NCI-H2029 treated with DMSO at 0.1 percent for 48 hours (cell line): ENCODE measurements at places on chromosomes 13 and 19.

DNA sequence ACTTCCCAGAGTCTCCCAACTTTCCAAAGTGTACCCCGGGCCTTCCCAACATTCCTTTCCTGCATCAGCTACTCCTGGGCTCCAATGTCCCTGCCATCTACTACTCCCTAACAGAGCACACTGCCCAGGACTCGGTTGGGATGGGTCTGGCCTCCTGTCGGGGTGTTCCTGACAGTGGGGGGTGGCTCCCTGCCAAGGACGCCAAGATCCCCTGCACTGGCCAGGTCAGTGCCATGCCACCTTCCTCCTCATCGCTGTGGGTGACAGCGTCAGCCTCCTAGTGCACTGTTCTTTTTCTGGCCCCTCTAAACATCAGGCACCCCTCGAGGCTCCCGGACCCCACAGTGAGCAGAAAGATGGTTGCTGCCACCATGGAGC, 13.8 kb downstream of the EPS15L1 start:
- DNase-seq, result no peak

DNA sequence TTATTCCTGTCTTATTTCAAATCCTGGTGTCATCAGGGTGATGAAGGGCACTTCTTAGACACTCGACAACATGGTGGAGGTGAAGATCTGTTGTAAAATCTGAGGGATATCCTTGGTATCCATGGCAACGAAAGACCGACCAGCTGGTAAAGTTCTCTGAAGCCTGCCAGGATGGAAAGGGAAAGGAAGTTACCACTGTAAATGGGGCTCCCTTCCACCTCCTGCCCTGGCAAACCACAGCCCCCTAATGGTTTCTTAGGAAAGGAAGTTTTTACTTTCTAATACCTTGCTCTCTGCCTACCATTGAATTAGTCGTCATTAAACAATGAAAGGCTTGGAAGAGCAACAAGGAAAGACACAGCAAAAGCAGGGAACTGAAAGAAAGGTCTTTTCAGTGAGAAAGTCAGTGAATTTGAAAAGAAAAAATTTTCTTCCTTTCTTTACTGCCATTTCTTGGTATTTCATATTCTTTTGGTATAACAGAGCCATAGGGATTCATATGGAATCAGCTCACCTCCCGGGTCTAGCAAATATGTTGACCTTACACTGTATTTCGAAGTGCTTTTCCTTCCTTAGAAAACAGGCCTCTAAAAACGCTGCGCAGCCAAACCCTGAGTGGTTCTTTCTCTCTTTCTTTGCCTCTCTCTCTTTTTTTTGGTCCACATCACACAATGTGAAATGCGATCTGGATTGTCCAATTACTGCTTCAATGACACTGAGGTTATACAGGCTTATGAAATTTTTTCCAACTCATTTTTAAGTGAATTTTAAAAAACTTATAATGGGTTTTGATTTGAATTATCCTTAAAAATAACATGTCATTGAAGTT, 111.0 kb downstream of the RGCC start:
- no peak for DNase-seq

DNA sequence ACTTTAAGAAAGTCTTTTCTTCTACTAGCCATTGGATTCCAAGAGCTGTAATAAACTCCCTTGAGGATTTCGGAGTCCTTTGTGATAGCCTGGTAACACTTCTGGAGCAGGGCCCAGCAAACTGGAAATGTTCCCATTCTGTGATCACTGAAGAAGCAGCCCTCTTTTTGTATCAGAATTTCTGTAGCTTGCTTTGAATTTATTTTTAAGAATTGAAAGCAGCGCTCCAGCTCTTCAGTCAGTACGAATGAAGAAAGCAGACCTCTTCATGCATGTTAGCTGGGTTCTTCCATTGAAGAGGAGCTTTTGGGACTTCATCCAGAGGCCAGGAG, 141.5 kb downstream of the AKAP11 start:
- DNase-seq, result no peak

- DNase-seq, result no peak
Measured at GRCh38 chr19:35509861-35510625, 3.4 kb downstream of the DMKN start.

DNA sequence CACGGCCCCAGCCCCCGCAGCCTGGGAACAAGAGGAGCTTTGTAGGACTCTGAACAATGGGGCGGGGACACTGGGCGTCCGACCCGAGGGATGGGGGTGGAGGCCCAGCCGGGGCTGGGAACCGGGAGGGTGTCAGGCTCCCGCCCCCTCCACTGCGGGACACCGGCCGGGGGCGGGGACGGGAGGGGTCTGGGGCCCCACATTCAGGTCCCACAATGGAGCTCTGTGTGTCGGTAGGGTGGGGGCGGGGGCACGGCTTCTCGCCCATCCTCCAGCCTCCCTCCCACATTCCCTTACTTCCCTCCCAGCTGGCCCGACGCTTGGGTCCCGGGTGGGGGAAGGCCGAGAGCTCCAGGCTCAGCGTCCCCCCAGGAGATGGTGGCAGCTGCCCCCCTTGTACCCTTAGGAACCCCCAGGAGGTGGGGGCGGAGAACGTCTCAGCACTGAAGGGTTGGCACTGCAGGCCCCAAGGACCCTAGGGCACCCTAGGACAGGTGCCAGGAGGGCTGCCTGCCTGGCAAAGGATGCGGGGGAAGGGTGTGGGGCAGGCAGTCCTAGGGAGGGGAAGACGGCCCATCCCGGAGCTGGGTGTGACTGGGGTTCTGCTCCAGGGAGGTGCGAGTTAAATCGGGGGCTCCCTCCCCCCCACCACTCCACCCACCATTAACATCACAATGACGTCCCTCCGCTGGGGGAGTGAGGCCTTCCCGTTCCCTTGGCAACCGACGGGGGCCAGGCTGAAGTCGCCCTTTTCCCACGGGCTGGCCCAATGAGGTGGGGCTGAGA, 5.3 kb downstream of the TTYH1 start:
- DNase-seq, result no peak

DNA sequence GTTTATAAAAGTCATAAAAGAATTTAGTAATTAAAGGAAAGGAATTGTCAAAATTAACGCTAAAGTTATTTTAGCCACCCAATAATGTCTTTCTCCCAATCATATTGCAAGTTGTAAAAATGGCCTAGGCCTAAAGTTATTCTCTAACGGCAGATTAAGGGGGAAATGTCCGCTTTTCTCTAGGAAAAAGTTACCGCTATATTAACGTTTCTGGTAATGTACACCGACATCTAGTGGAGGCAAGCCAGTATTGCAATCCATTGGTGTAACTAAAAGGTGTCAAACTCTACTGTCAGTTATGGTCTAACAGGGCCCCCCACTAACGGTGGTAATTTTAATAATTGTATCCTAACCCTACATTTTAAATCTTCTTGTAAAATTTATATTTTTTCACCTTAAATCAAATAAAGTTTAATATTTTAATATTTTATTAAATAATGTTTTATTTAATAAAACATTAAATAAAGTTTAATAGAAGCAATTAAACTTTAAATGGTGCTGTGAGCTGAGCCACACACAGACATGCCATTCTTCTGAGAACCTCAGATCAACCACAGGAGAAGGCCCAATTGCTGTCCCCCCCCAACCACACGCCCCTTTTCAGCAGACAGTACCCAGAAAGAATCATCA, 35.9 kb upstream of the ZSCAN5A start:
- DNase-seq, result peak; percentile 19

DNA sequence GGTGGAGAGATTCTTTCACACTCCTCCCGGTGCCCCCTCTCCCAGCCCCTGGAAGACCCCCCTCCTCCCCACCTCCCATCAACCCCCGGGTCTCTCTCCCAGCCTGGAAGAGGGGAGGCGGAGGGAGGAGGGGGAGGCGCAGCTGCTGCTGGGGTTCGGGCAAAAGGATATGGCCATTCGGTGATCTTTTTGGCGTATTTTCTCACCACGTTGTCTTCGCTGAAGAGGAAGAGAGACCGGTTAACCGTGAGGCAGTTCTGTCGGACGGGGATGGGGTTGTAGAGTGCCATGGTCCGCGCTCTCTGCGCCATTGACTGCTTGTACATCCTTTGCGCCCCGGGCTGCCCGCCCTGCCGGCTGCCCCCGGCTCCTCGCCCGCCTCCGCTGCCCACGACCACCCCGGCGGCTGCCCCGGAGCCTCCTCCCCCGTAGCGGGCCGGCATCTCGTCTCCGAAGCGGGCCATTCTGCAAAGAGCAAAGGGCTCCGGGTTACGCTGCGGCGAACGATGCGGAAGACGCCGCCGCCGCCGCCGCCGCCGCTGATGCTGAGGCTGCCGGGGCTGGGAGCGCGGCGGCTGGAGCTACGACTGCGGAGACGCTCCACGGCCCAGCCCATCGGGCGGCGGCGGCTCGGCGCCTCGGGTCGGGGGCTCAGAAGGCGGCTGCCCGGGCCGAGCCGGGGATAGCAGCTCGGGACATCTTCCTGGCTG, 363 bp downstream of the CACNA1A start:
- DNase-seq, result no peak

GRCh38 chr13:32022311-32022710, 9.3 kb upstream of the FRY start:
- DNase-seq, result no peak

DNA sequence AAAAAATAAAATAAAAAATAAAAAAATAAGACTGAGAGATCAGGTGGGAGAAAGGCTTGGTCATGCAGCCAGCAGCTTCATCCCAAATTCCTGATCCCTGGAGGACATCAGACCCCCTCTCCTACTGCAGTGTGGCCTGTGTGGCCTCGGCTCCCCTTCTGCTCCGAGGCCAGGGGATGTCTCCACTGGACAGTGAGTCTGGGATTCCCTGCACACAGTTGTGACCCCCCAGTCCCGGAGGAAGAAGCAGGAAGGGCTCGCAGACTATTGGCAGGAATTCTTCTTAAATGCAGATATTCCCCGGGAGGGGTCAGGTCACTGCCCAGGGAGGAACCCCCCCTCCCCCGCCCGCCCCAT, 41.9 kb downstream of the ZNF627 start:
- no peak for DNase-seq

- no peak for DNase-seq
Measured at GRCh38 chr13:76707360-76707759, 178.8 kb downstream of the KCTD12 start.

DNA sequence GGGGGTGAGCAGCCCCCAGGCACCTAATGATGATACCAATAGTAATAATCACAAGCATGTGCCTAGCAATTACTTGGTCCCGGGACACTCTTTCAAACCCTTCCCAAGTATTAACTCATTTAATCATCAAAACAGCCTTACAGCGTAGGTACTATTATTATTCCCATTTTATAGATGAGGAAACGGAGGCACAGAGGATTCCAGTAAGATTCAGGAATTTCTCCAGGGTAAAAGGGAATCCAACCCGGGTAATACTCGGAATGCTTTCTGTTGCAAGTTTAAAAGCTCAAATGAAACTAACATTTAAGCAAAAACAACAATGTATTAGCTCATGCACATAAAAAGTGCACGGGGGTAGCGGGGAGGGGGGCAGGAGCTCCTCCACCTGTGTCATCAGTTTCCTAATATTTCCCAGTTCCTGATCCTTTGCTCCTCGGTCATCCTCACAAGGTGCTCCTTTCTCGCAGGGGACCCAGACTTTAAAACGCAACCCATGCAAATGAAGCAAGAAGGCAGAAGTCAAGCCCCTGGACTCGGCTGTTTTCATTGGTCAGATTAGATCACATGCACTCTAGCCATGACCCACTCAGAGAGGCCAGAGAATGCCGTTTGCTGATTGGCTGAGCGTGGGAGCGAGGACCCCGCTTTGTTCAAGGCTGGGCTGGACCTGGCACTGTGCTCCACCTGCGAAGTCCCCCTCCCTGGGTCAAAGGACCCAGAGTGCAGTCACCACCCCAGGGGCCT, 38.3 kb upstream of the C19orf12 start:
- no peak for DNase-seq

GRCh38 chr13:87100431-87100830, 570.7 kb upstream of the SLITRK5 start:
- DNase-seq, result no peak

DNA sequence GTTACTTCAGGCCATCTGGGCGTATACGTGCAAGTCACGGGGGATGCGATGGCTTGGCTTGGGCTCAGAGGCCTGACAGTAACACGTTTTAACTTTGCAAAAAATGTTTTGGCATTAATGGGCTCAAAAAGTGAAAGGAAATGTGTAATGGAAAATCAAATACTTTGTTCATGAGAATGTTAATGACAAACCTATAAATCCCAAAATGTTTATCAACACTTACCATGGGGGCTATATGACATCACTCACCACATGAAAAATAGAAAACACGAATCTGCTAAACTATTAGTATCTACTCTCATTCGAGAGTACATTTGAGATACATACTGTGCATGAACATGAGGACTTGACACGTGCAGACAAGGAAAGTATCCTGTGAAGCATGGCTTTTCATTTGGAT, 91.7 kb downstream of the FAM216B start:
- no peak for DNase-seq

DNA sequence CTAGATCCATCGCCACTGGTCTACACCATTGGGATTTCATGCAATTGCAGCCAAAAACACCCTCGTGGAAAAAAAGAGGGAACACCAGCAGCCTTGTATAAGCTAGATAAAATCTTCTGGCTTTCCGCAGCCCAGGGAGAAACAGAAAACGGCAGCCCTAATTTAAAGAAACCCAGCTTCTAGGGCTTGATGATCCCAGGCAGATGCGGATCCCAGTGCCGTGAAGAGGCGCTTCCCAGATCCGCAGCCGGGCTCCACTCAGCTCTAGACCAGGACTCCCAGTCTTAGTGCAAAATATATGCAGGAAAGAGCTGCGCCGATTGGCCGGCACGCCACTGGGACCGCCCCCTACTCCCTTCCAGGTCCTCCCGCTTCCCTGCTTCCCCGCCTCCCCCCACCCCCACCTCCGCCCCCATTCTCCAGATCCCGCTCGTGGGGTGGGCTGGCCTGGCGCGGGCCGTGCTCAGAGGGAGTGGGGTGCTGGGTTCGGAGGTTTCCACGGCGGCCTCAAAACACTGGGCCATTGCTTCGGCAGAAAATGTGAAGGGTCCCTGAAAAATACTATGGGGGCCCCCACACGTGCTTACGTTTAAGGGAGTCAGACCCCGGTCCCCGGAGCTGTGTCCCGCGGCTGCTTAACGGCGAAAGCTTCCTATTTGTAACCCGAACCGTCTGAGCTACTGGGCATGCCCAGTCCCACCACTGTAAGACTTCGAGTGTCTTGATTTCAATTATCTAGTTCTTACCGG, 63.1 kb downstream of the SERP2 start:
- peak; percentile 54 for DNase-seq

GRCh38 chr13:43432958-43433357, 353.8 kb downstream of the ENOX1 start:
- no peak for DNase-seq

DNA sequence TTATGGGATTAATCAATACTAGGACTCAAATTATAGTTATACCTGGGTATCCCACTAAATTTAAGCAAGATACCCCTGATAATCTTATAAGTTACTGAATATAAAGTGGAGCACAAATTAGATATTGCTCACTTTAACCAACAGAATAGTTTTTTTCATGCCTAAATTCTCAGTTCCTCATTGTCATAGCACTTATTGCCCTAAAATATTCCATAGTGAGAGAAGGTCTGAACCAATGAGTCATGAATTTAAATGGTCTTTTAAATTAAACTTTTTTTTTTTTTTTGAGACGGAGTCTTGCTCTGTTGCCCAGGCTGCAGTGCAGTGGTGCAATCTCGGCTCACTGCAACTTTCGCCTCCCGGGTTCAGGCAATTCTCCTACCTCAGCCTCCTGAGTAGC, 42.4 kb downstream of the ZNF136 start:
- DNase-seq, result no peak
